ENCODE measurements at places on chromosomes 1 and 21.
A peak's percentile ranks its signal among the peaks of the same experiment; 100 is the strongest.

GRCh38 chr1:26913754-26914619, at the start of gene NR0B2:
Gene NR0B2 (minus strand): TSS chr1:26913975. CDS start chr1:26913940, 35 bp downstream.
- peak; percentile 99 for DNase-seq

DNA sequence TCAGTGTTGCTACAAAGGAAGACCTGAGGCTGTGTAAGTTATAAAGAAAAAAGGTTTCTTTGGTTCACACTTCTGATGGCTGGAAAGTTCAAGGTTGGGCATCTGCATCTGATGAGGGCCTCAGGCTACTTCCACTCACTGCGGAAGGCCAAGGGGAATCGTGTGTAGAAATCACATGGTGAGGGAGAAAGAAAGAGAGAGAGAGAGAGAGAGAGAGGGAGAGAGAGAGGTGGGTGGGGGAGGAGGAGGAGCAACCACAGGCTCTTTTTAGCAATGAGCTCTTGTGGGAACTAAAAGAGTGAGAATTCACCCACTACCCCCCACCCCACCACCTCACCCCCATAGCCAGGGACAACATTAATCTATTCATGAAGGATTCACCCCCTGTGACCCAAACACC, 59.9 kb downstream of the CLSTN1 start:
- DNase-seq: no peak

DNA sequence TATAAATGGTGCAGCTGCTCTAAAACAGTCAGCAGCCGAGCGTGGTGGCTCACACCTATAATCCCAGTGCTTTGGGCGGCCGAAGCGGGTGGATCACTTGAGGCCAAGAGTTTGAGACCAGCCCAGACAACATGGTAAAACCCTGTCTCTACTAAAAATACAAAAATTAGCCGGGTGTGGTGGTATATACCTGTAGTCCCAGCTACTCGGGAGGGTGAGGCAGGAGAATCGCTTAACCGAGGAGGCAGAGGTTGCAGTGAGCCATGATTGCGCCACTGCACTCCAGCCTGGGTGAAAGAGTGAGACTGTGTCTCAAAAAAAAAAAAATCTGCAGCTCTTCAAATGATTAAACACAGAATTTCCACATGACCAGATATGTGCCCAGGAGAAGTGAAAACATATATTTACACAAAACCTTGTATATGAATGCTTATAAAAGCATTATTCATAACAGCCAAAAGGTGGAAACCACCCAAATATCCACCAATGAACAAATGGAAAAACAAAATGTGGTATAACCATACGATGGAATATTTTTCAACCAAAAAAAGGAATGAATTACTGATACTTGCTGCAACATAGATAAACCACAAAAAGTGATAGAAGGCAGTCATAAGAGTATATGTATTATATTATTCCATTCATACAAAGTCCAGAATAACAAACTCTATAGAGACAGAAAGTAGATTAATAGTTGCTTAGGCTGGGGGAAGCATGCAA, 14.1 kb downstream of the EPS15 start:
- no peak for DNase-seq

DNA sequence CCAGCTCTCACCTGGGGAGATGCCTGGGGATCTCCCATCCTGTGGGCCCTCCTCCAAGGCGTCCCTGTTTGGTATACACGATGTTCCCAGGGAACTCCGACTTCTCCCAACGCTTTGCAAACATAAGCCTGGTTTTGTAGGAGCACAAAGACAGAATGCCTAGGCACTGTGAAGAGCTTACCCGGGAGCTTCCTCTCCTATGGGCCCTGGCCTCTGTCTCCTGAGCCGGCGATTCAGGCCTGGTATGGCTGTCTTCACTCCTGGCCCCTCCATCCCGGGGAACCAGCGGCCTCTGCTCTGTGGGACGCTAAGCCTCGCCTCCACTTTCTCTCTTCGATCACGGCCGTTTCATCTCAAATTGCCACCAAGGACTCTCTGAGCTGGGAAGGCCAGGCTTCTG, 59.6 kb upstream of the ACTRT2 start:
- no peak for DNase-seq

DNA sequence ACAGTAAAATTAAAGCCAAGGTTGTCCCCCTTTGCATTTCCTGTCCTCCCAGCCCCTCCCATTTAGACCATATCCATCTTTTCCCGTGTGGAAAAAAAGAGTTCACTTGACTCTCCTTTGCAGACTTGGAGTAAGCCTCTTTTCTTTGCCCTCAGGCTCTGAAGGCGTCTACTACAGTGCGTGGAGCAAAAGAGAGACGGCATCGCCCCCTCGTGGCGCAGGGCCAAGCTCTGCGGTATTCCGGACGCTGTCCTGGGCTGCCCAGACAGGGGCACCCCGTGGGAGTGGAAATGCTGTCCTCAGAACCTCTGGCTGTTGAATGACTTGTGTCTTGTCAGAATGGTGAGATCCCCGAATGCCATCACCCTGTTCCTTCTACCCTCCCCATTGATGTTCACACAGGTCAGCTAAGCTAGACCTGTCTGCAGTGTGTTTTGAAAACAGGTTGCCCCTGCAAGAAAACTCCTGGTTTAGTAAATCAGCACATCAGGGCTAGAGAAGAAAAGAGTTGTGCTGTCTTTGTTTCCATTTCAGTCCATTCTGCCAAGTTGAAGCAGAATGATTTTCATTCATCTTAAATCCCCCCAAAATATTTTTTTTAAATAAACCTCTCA, 12.3 kb upstream of the GJA8 start:
- DNase-seq: peak; percentile 26

GRCh38 chr21:35905096-35905962, 155.0 kb downstream of the SETD4 start:
- no peak for DNase-seq

DNA sequence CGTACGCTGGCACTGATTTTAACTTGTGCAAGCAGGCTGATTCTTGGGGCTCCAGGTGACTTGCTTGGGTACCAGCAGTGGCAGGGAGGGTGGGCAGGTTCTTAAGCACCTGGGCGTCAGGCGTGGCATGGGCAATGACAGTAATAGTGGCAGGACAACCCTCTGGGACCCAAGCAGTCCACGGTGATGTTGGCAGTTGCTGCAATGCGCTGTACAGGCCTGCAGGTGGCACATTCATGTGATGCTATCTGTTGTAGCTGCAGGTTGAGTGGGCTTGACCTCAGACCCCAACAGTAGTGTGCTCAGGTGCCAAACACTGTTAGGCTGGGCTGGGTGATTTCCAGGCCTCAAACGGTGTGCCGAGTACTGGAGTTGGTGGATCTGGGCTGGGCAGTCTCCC, 10.2 kb upstream of the OR10J4 start:
- no peak for DNase-seq

GRCh38 chr1:41860771-41861170, 58.0 kb downstream of the HIVEP3 start:
- no peak for DNase-seq

DNA sequence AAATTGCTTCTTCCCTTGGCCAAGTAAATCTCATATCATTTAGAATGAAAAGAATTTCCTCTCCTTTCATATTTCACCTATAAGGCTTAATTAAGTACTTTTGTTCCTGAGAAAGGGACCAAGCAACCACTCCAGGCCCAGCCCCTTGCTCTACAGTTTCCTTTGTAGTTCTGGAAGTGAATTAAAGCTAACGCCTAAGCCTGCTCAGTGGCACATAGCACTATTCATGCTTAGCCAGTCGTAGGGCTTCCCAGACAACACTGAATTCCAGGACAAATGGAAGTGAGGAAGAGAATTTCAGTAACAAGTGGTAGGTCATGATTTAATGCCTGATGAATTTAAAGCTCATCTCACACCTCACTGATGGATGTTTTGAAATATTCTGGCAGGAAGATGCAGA, 73.3 kb downstream of the RPAP2 start:
- DNase-seq: no peak

- DNase-seq: no peak
These were observed 1.5 kb upstream of the RUNX1 start for GRCh38 chr21:35050348-35051286.

DNA sequence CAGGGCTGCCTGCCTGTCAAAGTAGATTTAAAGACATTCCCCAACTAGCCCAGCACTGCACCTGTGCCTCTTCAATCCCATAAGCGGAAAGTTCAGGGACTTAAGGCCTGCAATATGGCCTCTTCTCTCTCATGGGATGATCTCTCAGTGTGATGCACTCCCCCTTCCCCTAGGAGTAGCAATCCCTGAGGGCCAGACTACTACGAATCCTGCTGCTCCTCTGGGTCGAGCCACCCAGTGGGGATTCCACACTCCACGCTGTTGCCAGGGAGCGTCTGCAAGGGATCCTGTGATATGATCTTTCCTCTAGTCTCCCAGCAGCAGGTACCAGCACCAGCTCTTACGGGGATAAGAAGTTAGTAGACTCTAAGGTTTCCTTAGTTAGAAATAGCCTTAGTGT, 13.2 kb upstream of the OR6N2 start:
- DNase-seq: no peak

DNA sequence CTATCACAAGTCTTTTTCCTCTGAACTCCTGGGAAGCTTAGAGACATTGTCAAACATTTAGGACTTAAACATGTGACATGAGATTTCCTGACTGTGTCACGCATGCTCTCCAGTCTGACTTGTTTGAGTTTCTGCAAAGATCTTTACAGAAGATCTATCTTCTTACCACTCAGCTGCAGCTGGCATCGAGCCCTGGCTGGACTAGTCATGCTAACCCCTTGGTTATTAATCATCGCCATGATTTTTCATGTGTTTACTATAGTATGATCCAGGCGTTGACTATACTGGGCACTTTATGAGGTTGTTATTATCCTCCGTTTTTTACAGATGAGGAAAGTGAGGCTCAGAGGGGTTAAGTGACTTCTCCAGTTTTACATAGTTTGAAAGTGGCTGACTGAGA, 18.1 kb upstream of the IRF2BP2 start:
- no peak for DNase-seq

DNA sequence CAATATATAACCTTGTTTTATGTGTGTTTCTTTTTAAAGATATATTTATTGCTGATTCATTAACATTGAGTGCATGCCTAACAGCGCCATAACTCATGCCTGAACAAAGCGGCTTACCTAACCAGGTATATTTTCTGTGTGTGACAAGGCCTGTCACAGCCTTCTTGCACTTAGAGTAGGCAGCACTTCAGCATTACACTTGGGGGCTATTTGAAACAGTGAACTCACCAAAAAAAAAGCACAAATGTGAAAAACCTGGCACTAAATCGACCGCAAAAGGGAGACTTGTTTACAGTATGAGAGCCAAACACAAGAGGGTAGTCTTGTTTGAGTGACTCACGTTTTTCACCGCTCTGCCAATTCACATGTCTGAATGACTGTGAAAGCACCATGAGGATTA, 111.7 kb downstream of the DISP1 start:
- no peak for DNase-seq

DNA sequence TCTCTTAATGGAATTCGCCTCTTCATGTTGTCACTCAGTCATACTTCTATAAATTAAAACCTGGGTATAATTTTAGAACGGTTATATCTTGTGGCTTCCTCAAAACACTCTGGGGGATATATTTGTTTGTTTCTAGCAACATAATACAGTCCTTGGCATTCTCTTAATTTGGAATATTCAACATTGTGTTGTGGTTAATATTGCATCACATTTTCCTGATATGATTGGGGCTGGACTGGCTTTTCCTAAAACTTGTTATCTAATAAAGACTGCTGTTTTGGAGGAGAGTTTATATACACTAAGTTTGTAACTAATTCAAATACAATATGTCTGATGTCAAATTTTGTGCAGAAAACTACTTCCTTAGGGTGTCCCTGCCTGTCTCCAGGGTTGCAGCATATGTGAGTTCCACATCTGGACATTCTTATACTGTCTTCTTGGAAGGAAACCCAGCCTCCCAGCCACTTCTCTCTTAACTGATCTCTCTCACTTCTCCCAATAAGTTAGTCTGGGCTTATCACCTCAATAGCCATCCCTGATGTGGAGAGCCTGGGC, 892.6 kb downstream of the MRPL39 start:
- DNase-seq: no peak

GRCh38 chr1:51916587-51917405, 38.3 kb upstream of the NRDC start:
- no peak for DNase-seq

- DNase-seq: no peak
These were observed 130.8 kb downstream of the LYPLAL1 start for GRCh38 chr1:219304227-219305226.

DNA sequence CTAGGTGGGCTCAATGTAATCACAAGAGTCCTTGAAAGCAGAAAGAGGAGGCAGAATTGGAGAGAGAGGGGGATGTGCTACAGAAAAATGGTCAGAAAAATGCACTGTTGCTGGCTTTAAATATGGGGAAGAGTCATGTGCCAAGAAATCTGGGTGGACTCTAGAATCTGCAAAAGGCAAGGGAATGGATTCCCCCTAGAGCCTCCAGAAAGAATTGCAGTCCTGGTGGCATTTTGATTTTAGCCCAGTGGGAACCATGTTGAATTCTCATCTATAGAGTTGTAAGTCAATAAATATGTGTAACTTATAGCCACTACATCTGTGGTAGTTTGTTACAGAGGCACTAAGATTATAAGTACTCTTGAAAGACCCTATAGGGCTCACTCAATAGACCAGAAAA, 210.3 kb downstream of the ASTN1 start:
- no peak for DNase-seq

DNA sequence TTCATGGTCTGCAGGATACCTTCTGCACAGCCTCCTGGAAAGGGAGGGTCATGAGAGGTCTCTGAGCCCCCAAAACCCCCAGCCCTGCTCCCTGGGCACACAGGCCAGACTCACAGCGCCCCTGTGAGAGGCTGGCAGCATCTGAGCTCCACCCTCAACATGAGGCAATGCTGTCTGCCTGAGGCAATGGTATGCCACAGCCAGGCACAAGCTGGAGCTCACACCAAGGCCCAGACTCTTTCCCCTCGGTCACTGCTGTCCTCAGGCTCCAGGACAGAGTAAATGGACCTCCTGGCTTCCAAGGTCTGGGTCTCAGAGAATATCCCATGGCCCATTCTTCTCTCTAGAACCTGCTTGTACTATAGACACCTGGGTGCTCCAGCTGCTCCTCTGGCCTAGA, 17.2 kb downstream of the MEF2D start:
- no peak for DNase-seq

- no peak for DNase-seq
These were observed 20.2 kb downstream of the B3GALT5 start for GRCh38 chr21:39632796-39633442.

DNA sequence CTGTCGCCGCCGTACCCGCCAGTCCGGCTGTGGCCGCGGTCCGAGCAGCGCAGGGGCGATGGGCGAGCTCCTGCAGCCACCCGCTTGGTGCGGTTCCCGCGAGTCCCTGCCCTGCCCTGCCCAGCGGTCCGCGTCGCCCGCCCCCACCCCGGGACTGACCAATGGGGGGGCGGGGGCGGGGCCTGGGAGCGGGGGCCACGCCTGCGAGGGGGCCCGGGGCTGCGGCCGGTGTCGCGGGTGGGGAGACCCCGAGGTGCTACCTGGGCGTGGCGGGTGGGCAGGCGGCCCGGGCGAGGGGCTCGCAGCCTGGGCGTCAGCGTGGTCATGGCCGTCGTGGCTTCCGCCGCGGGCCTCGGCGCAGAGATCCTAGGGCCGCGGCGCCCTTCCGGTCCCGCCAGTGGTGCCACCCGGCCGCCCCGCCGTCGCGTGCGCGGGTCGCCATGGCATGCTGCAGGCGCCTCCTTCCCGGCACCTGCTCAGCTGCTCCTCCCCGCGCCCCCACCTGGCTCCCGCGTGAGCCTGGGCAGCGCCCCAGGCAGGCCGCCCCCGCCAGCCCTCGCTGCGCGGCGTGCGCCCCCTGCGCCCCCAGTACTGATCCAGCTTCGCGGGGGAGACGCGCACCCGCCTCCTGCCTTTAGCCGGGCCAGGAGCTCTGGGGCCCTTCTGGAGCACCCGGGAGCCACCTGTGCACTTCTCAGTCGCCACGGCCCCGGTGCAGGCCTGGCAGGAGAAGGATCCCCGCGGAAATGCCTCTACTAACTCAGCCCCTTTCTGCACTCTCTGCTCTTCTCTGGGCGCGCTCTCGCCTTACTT, at the start of gene BMP8B:
TSS of gene BMP8B (minus strand) at position 108 of the 813 bp plus-strand sequence. CDS start 380 bp downstream, outside the sequence.
- DNase-seq: peak; percentile 78

Data from NCI-H1105 (cell line).